Stimulated activated CD8-positive, alpha-beta memory T cell treated with anti-CD3 and anti-CD28 coated beads, Interleukin-4, amount 100 ng/mL, for 4 hours (primary cell): ENCODE measurements at places on chromosomes 16 and 17.

DNA sequence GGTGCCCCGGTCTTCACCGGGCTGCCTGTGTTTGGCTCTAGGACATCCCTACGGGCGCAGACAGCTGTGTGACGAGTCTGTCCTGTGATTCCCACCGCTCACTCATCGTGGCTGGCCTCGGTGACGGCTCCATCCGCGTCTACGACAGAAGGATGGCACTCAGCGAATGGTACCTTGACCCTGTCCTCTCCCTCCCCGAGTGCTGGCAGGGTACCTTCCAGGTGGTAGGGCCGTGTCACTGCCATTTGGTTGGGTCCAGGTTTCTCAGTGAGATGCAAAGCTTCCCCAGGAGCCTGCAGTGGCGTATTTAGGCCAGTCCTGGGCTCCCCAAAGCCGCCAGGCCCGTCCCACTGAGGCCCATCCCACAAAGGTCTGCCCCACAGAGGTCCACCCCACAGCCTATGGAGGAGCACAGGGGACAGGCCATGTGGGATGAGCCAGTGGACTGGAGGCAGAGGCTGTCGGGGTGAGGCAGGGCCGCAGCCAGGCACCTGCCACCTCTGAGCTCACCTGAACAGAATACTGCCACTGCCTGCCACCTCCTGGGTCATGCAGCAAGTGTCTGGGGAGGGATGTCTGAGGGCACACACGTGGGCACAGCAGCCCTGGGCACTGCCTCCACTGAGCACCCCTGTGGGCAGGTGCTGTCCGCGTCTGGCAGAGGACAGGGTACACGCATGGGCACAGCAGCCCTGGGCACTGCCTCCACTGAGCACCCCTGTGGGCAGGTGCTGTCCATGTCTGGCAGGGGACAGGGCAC lies 31.4 kb upstream of the CHMP6 start:
- no peak for DNase-seq

GRCh38 chr16:965036-965395 lies 5.8 kb downstream of the LMF1 start:
- DNase-seq, result no peak

DNA sequence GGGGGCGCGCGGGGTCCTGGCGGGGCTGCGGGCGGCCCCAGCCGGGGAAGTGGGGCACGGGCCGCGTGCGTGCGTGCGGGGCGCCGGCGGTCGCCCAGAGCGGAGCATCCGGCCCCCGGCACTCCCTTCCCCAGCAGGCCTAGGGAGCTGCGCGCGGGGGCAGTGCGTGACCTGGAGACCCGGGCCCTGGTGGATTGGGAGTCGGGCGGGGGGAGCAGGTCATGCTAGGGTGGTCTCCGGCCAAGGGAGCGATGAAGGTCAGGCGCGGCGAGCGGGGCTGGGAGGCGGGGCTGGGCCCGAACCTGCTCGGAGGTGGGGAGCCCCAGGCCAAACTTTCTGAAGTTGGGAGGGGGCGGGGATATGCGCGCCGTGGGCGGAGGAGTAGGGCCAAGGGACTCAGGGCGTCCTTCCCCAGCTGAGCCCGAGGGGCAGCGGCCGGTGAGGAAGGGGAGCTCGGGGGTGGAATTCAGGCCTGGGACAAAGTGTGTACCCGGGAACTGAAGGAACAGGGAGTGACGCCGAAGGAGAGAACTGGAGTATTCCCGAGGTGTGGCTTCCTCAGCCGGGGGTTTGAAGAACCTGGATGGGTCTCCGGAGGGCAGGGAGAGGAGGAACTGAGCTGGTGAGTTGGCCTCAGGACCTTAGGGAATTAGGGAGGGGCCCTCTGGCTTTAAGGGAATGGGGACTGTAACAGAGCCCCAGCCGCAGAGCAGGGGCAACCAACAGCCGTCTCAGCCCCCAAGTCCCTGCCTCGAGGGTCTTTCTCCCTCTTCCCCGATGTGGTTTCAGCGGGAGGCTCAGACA lies 589 bp downstream of the XYLT2 start:
- DNase-seq, result peak; percentile 18

GRCh38 chr17:58614859-58615459 lies 76.9 kb downstream of the TEX14 start:
- no peak for DNase-seq

- no peak for DNase-seq
These were observed at the start of gene HOXB6 for GRCh38 chr17:48604770-48605329. Gene HOXB6, minus strand, starts transcription at chr17:48604986. Its CDS starts 6,836 bp downstream, at chr17:48598150.

- DNase-seq, result no peak
These were observed 604.3 kb upstream of the RBFOX1 start for GRCh38 chr16:6728381-6728780.

GRCh38 chr17:57293077-57293476 lies 36.8 kb downstream of the MSI2 start:
- DNase-seq, result no peak

DNA sequence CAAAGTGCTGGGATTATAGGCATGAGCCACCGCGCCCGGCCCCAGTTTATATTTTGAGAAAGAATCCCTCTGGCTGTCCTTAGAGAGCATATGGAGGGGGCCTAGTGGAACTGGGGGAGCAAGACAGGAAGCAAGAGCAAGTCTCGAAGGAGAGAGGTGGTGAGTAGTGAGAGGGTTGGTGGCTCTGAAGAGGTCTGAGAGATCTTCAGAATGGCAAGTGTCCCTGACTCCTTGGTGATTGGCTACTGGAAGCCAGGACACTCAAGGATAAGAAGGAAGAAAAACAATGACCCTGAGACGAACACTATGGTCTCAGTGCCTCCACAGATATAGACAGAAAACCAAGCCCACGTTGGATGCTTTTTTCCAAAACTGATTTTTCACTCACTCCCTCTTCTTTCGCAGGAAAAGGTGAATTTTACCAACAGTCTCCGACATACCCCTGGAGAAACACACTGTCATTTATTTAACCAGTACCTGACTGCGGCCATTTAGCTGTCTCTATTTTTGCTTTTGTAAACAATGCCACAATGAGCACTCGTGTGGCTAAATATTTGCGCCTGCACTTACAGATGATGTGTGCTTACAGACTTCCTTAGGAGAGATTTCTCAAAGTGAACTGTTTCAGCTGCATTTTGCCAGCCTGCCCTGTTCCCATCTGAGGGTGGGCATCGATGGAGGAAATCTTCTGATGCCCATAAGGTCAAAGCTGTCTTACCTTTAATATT lies 15.9 kb upstream of the DOK4 start:
- DNase-seq, result no peak

DNA sequence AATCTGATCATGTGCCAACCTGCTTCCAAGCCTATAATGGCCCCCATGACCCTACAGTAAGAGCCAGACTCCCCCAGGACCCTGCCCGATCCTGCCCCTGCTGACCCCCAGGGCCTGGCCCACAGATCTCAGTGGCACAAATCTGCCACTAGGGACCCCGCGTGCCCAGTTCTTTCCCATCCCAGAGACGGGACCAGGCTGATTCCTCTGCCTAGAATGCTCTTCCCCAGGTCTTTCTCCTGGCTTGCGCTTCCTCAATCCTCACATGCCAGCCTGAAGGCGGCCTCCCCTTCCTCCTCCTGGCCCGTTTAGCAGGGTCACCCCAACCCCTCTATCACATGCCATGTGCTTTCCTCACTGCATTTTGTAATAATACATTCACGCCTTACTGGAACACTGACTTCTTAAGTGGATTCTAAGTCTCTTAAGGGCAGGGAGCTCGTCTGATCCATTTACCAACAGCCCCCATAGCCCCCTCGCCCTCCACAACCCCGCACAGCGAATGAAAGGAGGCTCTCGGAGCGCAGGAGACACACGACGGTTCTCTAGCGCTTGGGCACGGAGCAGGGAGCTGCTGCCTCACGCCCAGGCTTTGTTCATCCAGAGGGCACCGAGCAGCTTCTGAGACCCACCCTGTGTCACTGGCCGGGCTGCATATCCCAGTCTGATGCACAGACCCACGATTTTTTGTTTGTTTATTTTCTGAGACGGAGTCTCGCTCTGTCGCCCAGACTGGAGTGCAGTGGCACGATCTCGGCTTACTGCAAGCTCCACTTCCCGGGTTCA lies 1.2 kb downstream of the TRIM65 start:
- no peak for DNase-seq

DNA sequence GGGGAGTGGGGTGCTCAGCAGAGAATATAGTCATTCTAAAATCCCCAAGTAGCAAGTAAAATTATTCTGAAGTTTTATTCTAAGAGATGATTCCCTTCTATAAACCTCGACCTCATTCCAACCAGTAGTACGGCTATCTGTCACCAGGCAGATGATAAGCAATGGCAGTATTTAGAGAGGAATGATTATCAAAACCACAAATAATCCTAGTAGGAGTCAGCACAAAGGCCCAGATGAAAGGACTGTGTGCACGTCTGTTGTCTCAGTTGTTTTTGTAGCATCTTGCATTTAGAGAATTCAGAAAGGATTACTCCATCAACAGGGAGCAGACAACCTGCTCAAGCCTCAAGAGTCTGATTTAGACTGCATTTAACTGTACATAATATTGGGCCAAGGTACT lies 21.2 kb downstream of the EZH1 start:
- DNase-seq, result no peak

DNA sequence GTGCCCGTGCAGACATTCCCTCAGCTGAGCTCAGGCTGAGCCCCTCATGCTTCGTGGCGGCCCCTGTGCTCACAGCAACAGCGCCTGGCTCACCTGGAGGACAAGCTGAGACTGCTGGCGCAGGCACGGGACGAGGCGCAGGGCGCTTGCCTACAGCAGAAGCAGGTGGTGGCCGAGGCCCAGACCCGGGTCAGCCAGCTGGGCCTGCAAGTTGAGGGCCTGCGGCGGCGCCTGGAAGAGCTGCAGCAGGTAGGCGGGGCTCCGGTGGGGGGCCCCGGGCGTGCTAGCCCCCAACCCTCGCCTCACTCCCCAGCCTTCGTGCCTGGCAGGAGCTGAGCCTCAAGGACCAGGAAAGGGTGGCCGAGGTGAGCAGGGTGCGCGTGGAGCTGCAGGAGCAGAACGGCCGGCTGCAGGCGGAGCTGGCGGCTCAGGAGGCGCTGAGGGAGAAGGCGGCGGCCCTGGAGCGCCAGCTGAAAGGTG lies 1.4 kb upstream of the RAC3 start:
- DNase-seq, result no peak

DNA sequence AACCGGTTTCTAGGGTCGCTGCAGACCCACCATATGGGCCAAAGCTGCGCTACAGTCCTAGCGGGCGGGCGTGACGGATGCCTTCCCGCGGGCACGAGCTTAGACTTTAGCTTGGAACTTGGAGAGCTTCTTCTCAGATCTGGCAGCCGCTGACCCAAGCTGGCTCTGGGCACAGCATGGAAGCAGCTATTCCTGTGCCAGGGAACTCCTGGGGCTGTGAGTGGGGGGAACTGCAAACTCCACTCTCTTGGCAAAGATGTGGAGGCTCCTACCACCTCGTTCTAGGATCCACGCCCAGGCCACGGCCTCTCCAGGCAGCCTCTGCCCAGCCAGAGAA lies 8.8 kb downstream of the FAAP100 start:
- DNase-seq, result no peak

DNA sequence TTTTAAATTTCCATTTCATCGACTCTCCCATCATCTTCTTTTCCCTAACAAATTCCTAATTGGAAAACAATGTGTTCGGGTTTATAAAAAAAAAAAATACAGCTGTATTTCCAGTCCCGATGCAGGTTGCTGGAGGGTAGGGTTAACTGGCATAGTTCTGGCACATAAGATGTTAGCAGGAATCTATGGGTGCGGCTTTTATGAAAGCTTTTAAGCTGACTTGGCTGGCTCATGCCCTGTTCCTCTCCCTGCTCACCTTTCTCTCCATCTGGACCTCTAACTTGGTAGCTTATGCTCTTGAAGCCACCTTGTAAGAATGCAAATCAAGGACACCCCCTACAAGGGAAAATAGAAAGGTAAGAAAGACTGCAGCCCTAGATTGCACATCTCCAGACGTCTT lies 33.2 kb upstream of the KCNJ2 start:
- no peak for DNase-seq

DNA sequence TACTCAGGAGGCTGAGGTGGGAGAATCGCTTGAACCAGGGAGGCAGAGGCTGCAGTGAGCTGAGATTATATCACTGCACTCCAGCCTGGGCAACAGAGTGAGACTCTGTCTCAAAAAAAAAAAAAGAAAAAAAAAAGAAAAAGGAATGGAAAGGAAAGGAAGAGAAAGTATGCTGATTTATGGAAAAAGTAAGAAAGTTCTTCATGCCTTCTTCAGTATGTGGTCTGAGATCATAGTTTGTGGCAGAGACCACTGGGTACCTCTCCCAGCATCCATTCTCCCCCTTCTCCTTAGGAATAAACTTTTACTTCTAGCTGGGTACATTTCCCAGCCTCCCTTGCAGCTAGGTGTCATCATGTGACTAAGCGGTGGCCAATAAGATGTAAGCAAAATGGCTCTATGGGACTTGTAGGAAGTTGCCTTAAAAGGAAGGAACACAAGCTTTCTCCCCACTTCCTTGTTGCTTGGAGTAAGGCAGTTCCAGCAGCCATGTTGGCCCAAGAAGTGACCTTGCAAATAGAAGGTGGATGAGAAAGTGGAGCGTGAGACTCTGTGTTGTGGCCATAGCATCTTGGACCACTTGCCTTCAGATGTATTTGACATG lies 26.1 kb upstream of the XPO6 start:
- DNase-seq, result no peak

- no peak for DNase-seq
These were observed 45.8 kb upstream of the CDRT4 start for GRCh38 chr17:15513058-15513791.

DNA sequence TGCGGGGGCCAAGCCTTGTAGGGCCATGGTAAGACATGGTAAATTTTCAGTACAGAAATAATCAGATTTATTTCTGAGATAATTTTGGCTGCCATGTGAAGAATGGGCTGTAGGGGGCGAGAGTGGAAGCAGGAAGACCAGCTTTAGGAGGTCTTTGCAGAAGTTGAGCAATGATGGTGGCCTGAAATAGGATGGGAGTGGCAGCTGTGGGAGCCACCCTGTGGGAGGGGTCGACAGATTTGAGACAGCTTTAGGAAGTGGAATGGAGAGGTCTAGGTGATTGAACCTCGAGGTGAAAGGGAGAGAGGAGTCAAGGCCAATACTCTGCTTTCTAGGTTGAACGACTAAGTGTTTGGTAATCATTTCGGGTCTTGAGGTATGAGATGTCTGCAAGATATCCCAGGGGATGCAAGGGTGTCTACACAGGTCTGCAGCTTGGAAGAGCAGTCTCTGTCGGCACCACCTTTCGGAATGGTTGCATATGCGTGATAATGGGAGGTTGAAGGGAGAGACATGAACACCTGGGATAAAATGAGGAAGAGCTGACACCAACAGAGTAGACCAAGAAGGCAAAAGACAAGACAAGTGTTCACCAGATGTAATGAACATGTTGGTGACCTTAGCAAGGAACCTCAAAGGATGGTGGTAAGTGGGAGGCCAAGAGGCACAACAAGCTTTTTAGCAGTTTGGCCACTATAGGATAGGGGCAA lies 4.2 kb upstream of the ATXN7L3 start:
- DNase-seq, result no peak

GRCh38 chr17:75873587-75874322 lies 4.6 kb downstream of the TRIM47 start:
- DNase-seq, result no peak

DNA sequence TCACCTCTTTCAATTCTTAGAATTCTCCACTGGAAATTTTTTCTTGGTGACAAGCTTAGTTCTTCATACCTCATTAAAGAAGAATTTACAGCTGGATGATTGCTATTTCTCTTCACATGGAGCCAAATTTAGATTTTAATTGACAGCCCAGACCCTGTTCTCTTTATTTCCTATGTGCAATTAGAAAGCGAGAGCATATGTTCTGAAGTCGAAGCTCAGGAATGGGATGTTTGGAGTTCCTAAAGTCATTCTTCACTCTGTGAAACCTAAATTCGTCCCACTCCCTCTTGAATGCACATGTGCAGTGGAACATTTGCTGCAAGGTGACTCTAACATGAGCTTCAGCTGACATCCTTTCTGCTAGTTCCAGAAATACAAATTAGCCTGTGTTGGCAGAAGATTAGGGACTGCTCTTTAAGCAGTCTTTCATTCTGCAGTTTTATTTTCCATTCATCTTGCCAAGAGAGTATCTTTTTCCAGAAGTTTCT lies 129.3 kb upstream of the KCNJ16 start:
- DNase-seq, result no peak
